ENCODE measurements at places on chromosomes 5 and 9. TPM values are rescaled to one million over a fixed set of nuclear protein-coding genes. Genes with fewer than 3 reads are reported as not detected.

The TLE4 gene
- 9.6 TPM for total RNA-seq

The MYOZ3 gene
- 0.87 TPM for total RNA-seq

The ANKRD18A gene
- total RNA-seq, result 3.8 TPM

The LSM11 gene
- total RNA-seq, result 4.3 TPM

The CCDC180 gene
- total RNA-seq, result 0.17 TPM

The PCDHAC1 gene
- 2.7 TPM for total RNA-seq

The SCGB3A2 gene
- total RNA-seq, result not detected

The SHC3 gene
- 2.1 TPM for total RNA-seq

The SLC36A2 gene
- not detected for total RNA-seq

The GTF3C5 gene
- 50.0 TPM for total RNA-seq

The UGT3A2 gene
- total RNA-seq, result 1.9 TPM

The LPAR1 gene
- 16.4 TPM for total RNA-seq

The WDR70 gene
- total RNA-seq, result 32.3 TPM

The EIF4E1B gene
- not detected for total RNA-seq

The HAPLN1 gene
- total RNA-seq, result not detected

The TRPM3 gene
- total RNA-seq, result 0.35 TPM
